T-helper 17 cell (primary cell): ENCODE measurements at places on chromosomes 7 and 10. TPM values are rescaled to one million over a fixed set of nuclear protein-coding genes. Genes with fewer than 3 reads are reported as not detected.

DNA sequence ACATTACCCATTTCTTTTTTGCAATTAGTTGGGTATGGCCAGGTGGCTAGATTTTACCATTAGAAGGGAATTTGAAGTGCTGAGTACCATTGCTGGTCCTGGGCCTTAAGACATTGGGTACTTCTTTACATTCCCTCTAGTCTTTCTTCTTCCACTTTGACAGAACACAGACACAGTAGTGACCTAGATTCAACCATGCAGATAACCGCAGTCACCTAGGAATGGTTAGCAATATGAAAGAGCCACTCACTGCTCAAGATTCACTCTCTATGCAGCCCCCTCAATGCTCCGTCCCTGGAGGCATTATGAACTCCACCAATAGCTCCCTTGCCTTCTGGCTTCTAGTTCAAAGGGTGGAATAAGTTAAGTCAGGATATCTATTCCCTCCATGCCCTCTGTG is 16.2 kb upstream of the PON1 start:
- no peak for DNase-seq

- no peak for DNase-seq
Observed at GRCh38 chr10:100103581-100103980, 21.9 kb upstream of the CPN1 start.

DNA sequence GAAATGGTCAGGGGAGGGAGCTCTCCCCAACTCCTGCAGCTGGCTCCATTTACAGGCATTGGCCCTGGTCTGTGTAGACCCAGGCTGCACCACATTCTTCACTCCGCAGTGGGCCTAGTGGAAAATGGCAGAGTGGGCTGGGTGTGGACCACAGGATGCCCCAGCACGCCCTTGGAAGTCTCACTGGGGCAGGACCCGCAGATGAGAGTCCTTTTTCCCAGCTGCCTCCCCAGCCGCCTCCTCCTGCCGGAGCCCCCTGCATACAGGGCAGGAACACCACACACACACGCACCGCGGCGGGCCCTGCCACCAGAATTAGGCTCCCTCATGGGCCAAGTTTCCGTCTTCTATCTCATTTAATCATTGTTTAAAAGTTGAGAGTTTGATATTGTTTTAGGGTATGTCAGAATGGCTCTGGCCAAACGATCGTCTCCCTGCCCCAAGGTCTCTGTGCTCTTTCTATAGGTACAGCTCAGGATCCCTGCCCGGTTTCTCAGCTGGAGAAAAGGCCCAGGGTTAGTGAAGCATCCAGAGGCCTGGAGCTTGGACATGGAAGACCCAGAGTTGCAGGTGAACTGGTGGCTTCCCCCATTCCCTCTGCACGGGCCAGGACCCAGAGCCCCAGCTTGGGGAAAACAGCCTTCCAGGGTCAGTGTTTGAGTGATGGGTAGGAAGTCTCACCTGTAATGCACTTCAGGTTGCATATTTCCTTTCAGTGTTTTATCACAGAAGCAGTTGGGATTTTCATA is 42.0 kb downstream of the ZNF467 start:
- no peak for DNase-seq

- no peak for DNase-seq
Observed at GRCh38 chr10:79245539-79246208, 101.6 kb upstream of the PPIF start.

FAM25G gene
- total RNA-seq: not detected

EEPD1 gene
- 20.7 TPM for total RNA-seq
